ENCODE measurements at places on chromosomes 16 and 17.

GRCh38 chr17:67542219-67543114 is 165.4 kb downstream of the PITPNC1 start:
- no peak for DNase-seq

- no peak for DNase-seq
Observed at GRCh38 chr16:13138528-13138927, 237.1 kb downstream of the SHISA9 start.

GRCh38 chr16:1557576-1557975 is 24.1 kb downstream of the TMEM204 start:
- no peak for DNase-seq

GRCh38 chr17:76000016-76000754 is 470 bp upstream of the CDK3 start:
- DNase-seq, result no peak

DNA sequence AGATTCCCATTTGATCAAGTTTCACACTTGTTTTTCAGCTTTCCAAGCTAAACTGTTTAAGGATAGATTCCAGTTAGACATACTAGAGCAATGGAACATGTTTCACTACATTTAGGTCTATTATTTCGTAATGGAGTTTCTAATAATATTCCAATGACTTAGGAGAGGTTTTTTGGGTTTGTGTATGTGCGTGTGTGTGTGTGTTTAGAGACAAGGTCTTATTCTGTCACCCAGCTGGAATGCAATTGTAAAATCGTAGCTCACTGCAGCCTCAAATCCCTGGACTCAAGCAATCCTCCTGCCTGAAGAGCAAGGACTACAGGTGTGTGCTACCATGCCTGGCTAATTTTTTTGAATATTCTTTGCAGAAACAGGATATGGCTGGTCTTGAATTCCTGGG is 426.3 kb downstream of the ZFHX3 start:
- no peak for DNase-seq

- no peak for DNase-seq
Observed at GRCh38 chr17:79214459-79214858, 139.8 kb downstream of the ENGASE start.

GRCh38 chr17:65229621-65229995 is 92.4 kb downstream of the RGS9 start:
- no peak for DNase-seq

- DNase-seq, result peak; percentile 19
Observed at GRCh38 chr17:36148559-36149295, 27.7 kb downstream of the TBC1D3B start.

- no peak for DNase-seq
Observed at GRCh38 chr17:17971431-17972125, 622 bp downstream of the TOM1L2 start.

- DNase-seq, result no peak
Observed at GRCh38 chr17:65930140-65930730, 261.7 kb downstream of the CEP112 start.

- DNase-seq, result no peak
Observed at GRCh38 chr16:84449156-84450140, 55.0 kb downstream of the MEAK7 start.

DNA sequence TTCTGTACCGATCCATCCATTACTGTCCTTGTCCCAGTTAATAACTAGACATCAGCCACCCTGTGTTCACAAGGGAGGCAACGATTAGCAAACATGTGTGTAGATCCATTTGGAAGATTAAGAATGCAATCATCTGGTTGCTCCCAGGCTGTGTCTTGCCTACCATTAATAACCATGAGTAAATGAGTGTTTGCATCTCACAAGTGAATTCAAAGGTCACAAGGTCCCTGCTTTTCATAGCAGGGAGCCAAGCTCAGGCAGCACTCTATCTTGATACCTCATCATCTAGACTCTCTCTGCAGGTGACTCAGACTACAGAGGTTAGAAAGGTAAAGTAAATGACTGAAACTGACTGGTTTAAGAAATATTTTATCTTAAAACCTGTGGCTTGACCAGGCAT is 25.3 kb downstream of the VWA3A start:
- DNase-seq, result no peak

- no peak for DNase-seq
Observed at GRCh38 chr17:31320791-31321190, 631 bp downstream of the EVI2A start.

DNA sequence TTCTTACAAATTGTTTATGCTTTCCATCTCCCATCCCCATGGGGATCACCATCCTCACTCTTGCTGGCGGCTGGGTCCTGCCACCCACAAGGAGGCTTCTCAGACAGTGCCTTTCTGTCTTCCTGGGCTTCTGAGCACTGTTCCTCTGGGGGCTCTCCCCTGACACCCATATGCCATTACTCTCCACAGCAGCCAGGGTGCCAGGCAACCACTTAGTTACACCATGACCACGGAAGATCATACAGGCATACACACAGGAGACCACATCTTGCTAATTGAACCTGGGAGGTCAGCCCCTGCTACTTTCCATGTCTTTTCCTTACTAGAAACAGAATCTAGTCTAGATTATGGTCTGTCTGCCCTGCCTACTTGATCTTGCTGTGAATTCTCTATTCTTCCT is 27.7 kb upstream of the HS3ST2 start:
- DNase-seq, result no peak

GRCh38 chr16:50323335-50324011 is 45.3 kb downstream of the BRD7 start:
- DNase-seq, result no peak

DNA sequence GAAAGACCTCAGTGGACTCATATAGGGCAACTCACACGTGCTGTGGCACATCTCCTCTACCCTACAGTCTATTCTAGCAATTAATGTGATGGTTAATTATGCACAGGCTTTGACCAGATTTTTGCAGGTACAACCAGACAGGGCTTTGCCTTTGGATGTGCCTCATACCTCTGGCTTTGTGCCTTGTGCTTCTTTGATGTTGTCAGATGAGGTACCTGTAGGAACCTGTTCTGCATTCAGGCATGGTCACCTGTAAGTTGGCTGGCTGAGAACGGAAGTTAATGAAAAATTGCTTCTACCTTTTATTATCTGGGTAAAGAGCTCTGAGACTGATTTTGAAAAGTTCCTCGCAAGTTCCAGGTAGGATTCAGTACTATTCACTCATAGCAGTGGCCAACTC is 462.9 kb upstream of the ZFHX3 start:
- DNase-seq, result no peak

DNA sequence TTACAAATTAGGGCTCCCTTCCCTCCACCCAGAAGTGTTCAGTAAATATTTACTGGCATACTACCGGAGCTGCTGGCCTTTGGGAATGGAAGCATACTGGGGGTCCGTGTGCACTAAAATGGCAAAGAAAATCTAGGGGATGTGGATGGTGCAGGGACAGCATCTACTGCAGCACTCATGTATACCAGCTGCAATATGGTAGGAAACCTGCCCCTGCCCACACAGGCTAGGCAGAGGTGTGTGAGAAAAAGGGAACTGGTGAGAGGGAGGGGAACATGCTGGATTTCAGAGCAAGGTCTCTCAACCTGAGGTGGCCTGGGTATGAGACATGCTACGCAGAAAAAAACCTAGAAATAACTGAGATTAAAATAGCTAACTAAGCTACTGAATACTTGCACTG is 145.4 kb downstream of the CDH13 start:
- DNase-seq, result no peak

- DNase-seq, result no peak
Observed at GRCh38 chr17:33291248-33292200, 1.6 kb downstream of the ASIC2 start.

DNA sequence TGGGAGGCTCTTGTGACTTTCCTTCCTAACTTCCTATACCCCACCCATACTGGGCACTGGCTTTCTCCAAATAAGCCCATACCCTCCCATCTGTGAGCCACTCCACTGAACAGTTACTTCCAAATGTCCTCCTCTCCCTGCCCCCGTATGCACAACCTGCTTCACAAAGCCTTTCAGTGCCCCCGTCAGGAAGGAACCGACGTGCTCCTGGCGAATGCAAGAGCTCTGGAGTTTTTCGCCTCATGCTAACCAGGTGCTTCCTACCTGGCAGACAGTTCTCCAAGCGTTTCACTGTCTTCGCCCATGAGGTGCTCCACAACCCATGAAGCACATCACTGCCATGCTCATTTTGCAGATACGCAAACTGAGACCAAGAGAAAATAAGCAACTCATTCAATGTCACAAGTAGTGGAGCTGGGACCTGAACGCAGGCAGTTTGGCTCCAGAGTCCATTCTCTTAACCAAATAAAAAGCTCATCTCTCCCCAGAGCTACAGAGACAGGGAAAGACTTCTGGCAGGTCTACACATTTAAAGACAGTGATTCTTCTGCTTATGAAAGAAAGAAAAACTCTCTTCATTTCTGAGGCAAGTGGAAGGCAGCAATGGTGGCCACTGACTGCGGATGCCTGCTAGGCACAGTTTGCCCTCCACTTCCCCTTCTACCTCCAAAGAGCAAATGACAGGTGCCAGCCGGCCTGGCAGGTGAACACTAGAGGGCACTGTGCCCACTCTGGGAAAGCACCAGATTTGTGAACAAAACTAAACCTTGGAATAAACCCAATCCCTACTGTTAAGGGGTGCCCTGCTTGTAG is 23.8 kb downstream of the SPHK1 start:
- DNase-seq, result peak; percentile 23

DNA sequence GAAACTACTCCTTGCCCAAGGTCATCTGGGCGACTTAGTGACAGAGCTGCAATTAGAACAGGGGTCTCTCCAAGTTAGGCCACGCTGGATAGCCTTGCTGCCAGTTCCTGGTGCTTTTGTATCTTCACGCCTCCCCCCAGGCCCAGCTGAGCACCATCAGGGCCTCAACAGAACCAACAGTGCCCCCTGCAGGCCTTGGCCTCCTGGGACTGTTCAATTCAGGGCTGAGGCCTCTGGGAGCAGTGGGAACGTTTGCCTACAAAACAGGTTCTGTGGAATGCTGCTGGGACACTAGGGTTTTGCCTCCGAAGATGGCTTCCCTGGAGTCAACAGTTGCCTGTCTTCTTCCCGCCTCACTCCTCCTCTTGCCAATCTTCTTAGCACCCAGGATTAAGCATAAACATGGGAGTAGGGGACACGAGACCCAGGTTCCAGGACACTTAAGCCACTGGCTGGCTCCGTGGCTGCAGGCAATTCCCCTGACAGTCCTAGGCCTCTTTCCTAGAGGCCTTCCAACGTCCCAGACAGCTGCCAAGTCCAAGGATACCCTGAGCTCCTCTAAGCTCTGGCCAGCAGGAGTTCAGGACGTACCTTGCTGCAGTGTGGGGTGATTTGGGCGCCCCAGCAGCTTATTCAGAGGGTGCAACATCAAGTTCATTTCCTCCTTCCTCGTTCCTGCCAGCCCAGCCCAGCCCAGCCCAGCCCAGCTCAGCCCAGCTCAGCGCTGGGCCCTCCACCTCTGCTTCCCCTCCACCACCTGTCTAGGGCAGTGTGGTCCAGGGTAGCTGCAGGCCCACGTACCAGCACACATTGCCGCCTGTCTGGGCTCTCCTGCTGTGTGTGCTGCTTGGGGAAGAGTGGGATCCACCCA is 246.6 kb upstream of the RPL38 start:
- no peak for DNase-seq

DNA sequence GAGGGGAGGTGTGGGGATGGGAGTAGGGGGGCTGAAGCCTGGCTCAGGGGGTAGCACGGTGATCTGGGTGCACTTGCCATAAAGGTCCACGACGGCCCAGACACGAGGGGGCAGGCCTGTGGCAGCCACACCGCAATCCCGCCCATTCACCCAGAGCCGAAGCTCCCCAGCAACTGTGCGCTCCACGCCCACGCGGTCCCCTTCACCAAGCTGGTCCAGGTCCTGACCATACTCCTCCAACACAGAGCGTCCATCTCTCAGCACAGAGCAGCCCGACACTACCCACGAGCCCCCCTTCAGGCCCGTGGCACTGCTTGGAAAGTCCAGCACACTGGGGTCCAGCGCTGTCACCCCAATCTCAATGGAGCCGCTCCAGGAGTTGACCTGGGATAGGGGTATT is 1.6 kb downstream of the NEURL4 start:
- DNase-seq, result no peak

- no peak for DNase-seq
Observed at GRCh38 chr17:55587608-55588139, 76.4 kb upstream of the SMIM36 start.

DNA sequence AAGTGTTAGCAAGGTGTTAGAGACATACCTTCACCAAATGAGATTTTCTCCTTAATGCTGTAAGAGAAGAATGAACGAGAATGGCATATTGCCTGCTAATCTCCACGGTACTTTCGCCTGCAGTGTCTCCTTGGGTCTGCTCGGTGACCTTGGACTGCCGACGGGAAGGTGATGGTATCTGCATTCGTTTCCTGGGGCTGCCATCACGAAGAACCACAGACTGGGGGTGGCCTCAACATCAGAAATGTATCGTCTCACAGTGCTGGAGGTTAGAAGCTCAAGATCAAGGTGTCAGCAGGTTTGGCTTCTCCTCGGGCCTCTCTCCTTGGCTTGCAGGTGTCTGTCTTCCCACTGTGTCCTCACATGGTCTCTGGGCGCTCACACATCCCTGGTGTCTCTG is 86.3 kb upstream of the TNRC6C start:
- no peak for DNase-seq

- no peak for DNase-seq
Observed at GRCh38 chr16:58337090-58337444, 42.2 kb upstream of the PRSS54 start.

- peak; percentile 7 for DNase-seq
Observed at GRCh38 chr17:37844158-37844976, 79.8 kb upstream of the TBC1D3K start.

DNA sequence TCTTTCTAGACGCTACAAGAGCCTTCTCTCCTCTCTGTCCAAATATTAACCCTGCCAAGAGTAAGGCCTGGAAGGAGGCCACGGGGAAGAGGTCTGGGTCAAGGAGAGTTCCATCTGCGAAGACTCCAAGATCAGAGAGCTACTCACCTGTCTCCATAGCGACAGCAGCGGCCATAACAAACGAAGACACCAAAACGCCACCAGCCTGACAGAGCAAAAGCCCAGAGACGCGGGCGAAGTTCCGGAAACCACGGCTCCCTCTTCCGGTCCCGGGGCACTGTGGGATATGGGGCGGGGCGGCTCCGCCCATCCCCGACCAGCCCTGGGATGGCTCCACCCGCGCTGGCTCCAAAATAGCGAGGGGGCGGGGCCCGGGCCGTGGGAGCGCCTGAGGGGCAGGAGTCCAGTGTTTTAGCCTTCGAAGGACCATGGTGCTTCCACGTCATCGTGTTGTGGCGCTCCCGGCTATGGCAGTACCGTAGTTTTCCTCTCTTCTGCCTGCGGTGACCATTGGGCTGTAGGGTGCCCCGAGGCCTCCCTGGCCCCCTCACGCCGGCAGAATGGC is at the start of the genes C17orf100 and MED31:
Gene C17orf100 (plus strand): TSS at position 409 of the 565 bp plus-strand sequence. CDS start 152 bp downstream, at position 561.
Gene MED31 (minus strand): TSS at position 252 of the 565 bp plus-strand sequence. CDS start 77 bp downstream, at position 175.
- DNase-seq, result peak; percentile 88

Data from stimulated activated CD8-positive, alpha-beta memory T cell treated with anti-CD3 and anti-CD28 coated beads, Interleukin-15, amount 100 ng/mL, for 4 hours (primary cell).